ENCODE measurements at places on chromosomes 16 and 17. TPM values are rescaled to one million over a fixed set of nuclear protein-coding genes. Genes with fewer than 3 reads are reported as not detected.

Gene TIGD7
- total RNA-seq, result 2.4 TPM

Gene KCNH4
- not detected for total RNA-seq

Gene ZNF385C
- not detected for total RNA-seq

Gene ZSWIM7
- 6.3 TPM for total RNA-seq

Gene PRSS33
- total RNA-seq, result not detected

Gene KIFC3
- total RNA-seq, result 170 TPM

Gene PPP1R1B
- not detected for total RNA-seq

Gene SCNN1B
- not detected for total RNA-seq

Gene FBXL19
- total RNA-seq, result 15.1 TPM

Gene SOX9
- total RNA-seq, result 33.6 TPM

Gene ARHGAP44
- total RNA-seq, result 0.44 TPM

Gene HSF5
- total RNA-seq, result under 0.01 TPM

Gene ATP2C2
- total RNA-seq, result not detected

Gene ASPA
- total RNA-seq, result 0.22 TPM

Gene MYH2
- total RNA-seq, result not detected

Data from placental pericyte (primary cell).